ENCODE measurements at places on chromosomes 3 and 15.

GRCh38 chr15:82849556-82850512 is 40.4 kb downstream of the WHAMM start:
- DNase-seq, result peak; percentile 79

DNA sequence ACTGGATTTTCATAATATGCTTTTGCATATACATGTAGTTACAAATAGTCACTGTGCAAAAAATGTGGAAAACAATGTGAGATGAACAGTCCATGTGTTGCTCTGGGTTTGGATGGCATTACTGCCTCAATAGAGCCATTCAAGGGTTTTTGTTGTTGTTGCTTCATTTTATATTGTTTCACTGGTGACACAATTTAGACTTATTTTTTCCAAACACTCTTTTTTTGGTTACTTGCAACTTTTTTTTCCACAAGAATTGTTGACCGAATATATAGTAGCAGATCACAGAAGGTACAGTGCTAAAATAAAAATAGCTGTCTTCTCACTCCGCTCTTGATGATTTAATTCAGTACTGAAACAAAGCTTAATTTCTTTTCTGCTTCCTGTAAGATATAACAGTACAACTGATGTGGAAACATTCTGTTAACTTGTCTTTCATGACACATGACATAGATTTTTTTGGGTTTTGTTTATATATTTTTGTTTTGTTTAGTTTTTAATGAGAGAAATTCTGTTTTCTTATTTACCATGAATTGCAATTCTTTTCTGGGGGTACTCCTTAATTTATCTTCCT is 618.6 kb downstream of the NAALADL2 start:
- no peak for DNase-seq

GRCh38 chr3:169965562-169966427 is 812 bp upstream of the SEC62 start:
- no peak for DNase-seq

DNA sequence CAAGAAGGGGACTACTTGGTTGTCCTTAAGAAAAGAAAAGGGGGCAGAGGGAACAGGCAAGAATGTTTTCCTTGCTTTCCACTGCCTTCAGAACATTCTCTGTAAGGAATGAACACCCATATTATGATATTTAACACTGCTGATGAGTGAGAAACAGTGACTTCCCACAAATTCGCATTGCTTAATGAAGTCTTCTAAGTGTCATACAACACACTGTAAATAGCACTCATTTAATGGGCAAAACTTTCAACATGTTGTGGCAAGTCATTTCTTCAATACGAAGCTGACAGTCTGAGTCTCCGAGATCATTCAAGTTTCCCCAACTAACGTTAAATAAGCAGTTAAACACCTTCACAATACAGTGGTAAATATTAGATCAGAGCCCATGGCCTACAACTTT is 464.4 kb downstream of the SHQ1 start:
- no peak for DNase-seq

DNA sequence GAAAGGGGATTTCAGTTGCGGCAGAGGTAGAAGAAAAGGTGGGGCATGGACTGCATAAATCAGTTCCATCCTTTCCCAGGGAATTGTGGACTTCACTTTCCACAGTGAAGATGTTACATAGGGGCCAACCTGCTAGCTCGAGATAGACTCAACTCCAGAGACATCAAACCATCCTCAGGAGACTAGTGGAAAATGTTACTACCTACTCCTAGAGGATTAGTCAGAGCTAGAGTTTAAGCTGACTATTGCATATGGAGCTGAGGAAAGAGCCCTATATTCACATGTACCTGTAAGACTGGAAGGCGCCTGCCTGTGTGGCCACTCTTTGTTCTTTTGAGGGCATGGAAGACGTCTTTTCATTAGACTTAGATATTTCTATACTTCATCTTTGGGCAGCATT is 69.2 kb downstream of the KLHL25 start:
- no peak for DNase-seq

GRCh38 chr15:90836296-90836871 is 32.0 kb upstream of the FURIN start:
- no peak for DNase-seq

GRCh38 chr15:64521726-64522164 is 61.4 kb downstream of the ZNF609 start:
- peak; percentile 41 for DNase-seq

- DNase-seq, result peak; percentile 49
Observed at GRCh38 chr3:56915966-56916586, 114.3 kb upstream of the ARHGEF3 start.

Measured in femur (tissue), 1 donor.